ENCODE measurements at places on chromosomes 16 and 17.
A peak's percentile ranks its signal among the peaks of the same experiment; 100 is the strongest.

GRCh38 chr16:67555795-67556212 lies 6.5 kb upstream of the CTCF start:
- no peak for DNase-seq

- DNase-seq: no peak
These were observed 83.2 kb upstream of the C17orf78 start for GRCh38 chr17:37292429-37293139.

DNA sequence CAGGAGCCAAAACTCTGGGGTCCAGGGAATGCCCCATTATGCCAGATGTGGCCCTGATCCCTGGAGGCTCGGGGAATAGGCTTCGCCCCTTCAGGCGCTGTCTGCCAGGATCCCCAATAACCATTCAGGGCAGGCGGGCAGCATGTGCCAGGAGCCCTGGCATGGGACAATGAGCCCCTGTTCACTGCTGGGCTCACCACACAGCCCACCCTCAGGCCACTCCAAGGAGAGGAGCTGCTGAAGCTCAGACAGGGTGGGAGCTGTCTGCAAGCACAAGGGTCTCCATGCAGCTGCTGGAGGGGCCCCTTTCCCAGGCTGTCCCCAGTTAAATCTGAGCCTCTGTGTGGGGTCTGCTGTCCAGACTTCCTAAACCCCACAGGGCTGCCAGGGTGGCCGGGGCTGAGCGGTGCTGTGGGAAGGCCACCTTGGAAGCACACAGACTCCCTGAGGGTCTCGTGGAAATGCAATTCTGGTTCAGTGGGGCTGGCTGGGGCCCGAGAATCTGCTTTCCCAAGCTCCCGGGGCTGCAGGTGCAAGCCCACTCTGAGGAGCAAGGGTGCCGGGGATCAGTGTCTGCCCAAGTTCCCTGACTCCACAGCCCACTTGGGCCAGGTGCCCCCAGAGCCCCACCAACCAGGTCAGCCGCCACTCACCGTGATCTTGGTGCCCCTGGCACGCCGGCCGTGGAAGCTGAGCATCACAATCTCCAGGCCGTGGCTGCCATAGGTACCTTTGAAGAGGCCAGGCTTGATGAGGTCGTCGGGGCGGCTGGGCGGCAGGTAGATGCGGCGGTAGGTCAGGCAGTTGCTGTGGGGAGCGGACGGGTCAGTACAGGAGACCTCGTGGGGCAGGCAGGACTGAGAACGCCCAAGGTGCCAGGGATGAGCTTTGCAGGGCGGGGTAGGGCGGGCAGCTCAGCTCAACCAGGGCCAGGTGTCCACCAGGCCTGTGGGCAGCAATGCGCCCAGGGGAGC lies 17.7 kb upstream of the C16orf95 start:
- DNase-seq: no peak

DNA sequence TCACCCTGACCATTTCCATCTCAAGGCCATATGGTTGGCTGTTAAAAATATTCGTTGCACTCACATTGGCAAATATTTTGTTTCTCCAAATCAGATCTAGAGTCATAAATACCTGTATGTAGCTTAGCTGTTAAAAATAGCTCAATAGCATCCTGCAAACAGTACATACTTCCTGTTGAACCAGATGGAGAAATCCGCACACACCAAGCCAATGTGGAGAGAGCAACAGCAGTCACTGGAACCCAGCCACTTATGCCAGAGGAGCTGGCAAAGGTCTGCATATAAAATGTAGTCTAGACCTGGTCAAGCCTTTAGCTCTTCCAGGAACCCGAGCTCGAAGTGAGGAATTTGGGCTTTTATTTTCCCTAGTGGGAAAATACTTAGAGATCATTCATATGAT lies 146.4 kb upstream of the KCNJ16 start:
- no peak for DNase-seq

DNA sequence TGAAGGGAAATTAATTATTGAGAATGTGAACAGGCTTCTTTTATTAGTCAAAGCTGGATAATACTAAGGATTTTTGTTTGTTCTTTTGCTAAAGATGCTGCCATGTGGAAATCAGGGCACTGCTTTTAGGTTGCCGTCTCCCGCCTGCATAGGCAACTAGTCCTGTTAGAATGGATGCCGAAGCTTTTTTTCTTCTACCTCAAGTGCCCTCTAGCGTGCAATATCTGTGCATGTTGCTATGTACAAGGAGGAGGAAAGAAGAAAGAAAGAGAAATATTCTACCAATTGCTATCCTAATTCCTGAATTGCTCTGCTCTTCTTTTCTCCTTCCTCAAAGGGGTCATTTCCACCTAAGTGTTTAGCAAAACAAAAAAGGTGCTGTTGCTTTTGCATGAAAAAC lies 5.2 kb upstream of the CDH8 start:
- no peak for DNase-seq

DNA sequence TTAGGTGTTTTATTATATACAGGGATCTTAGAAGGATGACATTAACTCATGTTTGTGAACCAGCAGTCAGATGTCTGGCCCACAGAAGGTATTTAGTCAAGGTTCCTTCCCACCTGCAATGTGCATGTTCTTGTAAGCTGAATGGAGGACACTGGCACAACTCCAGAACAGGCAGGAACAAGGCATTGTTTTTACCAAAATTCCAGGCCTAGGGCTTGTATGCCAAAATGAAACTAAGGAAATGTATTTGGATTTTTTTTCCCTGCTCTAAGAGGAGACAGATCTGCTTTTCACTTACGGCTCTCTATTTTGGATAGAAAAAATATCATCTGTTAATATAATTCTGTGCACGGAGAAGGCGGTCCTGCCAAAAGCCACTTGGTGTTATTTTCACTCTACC lies 312.5 kb downstream of the GRIN2A start:
- no peak for DNase-seq

DNA sequence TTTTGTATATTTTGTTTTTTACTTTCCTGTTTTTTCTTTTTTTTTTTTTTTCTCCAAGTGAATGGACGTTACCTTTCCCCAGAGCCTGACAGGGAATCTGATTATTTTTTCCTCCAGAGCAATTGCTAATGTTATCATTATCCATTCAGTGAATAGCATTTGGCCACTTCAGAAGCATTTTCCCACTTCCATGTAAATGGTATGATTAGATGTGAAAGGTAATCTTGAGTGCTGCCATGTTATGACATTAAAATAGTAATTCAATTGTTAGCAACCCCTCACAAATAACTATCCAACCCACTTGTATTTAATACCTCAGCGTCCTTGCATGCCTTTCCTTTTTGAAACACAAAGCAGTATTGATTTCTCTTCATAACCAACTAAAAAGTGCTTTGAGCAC lies 1243.8 kb downstream of the CDH8 start:
- no peak for DNase-seq

DNA sequence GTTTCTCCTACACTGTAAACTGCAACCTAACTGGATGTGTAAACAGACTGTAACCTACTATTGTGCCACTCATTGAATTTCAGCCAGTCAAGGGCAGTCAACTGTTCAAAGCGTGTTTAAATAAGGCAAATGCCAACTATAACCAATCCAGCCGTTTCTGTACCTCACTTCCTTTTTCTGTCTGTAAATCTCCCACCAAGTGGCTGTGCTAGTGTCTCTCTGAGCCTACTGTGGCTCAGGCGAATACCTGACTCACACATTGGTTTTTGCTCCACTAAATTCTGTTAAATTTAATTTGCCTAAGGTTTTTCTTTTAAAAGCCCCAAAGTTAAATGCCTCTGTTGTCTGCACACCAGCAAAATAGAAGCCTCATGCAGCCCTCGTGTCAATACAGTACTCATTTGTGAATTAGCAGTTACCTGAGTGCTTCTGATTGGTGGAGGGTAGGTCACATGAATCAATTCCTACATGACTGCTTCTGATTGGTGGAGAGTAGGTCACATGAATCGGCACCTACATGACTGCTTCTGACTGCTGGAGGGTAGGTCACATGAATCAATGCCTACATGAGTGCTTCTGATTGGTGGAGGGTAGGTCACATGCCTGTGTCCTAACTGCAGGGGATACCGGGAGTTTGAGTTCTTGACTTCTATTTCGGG lies 31.1 kb upstream of the CCR7 start:
- no peak for DNase-seq

- no peak for DNase-seq
These were observed 269.5 kb downstream of the MAP2K4 start for GRCh38 chr17:12290207-12290606.

DNA sequence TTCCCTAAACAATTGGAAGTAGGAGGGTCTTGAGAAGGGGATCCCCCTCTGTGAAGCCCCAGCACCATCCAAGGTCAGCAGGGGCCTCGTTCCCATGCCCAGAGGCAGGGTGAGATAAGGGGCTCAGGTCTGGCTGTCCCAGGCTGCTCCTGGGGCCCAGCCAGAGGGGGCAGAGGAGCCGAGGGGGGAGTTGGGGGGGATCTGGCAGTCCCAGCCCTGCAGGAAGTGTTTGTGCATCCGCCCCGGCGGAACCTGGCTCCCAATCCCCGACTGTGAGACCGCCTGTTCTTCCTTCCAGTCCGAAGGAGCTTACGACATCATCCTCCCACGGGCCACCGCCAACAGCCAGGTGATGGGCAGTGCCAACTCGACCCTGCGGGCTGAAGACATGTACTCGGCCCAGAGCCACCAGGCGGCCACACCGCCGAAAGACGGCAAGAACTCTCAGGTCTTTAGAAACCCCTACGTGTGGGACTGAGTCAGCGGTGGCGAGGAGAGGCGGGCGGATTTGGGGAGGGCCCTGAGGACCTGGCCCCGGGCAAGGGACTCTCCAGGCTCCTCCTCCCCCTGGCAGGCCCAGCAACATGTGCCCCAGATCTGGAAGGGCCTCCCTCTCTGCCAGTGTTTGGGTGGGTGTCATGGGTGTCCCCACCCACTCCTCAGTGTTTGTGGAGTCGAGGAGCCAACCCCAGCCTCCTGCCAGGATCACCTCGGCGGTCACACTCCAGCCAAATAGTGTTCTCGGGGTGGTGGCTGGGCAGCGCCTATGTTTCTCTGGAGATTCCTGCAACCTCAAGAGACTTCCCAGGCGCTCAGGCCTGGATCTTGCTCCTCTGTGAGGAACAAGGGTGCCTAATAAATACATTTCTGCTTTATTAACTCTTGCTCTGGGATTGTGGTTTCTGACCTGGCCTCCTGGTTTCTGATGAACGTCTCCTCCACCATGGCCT lies 14.9 kb downstream of the GPRC5C start:
- no peak for DNase-seq

DNA sequence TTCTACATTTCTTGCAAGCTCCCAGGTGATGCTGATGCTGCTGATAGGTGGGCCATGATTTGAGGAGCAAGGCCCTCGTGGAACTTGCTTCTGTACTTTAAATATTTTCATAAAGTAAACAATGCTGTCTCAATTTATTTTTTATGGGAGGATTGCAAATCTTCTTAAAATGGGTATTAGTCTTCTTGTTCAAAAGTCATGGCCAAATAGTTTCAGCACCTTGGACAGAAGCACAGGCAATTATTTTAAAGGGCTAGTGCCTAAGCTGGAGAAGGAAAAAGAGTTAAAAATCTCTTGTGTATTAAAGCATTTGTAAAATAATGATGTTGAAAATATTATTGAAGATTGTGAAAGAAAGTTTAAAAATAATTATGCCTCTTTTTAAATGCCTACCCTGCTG lies 50.5 kb downstream of the GPR139 start:
- DNase-seq: no peak

GRCh38 chr17:67696853-67697498 lies 20.8 kb upstream of the NOL11 start:
- no peak for DNase-seq

- peak; percentile 19 for DNase-seq
These were observed 1.4 kb upstream of the SPHK1 start for GRCh38 chr17:76382803-76383545.

GRCh38 chr17:34703533-34703932 lies 124.2 kb downstream of the TMEM132E start:
- no peak for DNase-seq

DNA sequence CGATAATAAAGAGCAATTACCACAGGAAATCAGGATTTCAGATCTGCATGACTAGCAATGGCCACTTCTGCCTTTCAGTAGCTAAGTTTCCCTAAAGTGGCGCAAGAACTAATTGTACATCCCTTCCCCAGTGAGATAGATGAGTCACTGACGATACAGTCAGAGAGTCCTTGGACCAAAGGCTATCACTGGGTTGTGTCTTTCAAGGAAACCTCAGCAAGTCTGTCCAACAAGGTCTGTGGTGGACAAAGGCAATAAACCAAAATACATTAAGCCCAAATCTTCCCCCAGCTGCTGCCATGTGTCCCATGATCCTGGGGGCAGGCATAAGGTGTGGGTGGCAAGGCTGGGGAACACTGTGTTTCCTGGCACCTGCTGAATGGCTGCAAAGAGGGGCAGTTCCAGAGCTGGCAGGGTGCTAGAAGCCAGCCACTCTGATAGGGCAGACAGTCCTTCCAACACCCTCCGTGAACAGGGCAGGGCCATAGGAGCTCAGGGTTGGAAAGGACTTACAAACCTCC lies 20.5 kb upstream of the MTMR4 start:
- no peak for DNase-seq

DNA sequence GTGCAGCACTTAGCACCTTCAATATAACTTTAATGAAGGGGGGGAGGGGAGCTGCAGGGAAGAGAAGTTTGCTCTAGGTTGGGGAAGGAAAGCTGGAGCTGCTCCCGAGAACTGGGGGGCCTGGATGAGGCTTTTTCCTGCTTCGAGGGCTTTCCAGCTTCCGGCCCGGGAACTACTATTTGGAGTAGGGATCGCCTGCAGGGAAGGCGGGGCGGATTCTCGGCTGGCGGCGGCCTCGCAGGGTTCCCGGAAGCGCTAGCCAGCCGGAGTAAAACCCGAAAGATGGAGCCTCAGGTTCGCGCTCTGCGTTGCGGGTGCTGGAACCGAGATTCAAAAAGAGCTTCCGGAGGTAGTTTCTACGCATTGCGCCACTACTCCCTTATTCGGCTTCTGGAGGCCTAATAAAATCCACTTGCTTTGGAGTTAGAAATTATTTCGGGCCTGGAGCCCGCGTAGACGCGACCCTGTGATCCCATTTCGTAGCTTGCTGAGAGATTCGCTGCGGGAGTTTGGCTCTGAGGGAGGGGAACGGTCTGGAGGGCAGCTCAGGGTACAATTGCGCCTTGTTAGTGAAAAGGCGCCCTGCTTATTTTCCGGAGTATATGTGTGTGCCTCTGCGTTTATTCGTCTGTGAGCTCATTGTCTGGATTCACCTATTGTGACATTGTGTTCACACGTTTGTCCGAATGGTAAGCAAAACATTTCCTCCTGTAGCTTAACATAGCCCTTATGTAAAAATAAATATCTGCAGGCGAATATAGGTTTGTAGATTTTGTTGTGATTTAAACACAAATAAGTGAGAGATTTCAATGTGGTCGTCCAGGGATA lies 652 bp downstream of the PRAC2 start:
- no peak for DNase-seq

GRCh38 chr17:44549686-44550085 lies 7.6 kb upstream of the FZD2 start:
- no peak for DNase-seq
